ENCODE measurements at places on chromosomes 16 and 17.

- DNase-seq, result no peak
Observed at GRCh38 chr17:17181666-17182597, 24.2 kb downstream of the PLD6 start.

DNA sequence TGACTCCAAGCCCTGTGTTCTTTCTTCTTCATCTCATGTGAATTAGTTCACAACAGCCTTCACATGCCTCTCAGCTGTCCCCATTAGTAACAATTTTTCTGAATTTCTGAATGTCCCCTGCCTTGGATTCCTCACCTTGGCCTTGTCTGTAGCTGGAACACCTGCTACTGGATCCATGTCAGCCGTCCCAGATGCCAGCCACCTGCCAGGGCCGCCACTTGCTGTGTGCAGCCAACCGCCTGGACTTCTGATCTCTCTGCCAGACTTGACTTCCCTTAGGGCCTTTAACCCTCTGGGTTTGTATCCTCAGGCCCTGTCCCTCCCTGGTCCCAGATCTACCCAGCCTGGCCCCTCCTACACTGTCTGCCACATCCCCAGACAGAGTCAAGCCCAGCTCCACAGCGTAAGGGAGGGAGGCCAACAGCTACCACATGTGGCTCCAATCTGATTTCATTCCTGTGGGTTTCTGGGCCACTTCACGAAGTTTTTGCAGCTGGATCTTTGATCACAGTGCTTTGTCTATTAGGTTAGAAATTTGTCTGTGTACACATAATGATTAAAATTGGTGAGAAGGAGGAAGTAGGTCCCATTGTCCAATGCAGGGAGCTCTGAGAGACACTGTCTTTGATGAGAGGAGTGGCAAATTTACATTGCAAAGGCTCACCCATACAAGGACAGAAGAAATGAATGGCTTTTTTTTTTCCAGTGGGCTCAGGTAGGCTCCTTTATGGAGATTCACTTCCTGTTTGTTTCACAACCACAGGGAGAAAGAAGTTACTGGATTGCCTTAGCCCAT, 15.3 kb downstream of the MPP2 start:
- DNase-seq, result no peak

DNA sequence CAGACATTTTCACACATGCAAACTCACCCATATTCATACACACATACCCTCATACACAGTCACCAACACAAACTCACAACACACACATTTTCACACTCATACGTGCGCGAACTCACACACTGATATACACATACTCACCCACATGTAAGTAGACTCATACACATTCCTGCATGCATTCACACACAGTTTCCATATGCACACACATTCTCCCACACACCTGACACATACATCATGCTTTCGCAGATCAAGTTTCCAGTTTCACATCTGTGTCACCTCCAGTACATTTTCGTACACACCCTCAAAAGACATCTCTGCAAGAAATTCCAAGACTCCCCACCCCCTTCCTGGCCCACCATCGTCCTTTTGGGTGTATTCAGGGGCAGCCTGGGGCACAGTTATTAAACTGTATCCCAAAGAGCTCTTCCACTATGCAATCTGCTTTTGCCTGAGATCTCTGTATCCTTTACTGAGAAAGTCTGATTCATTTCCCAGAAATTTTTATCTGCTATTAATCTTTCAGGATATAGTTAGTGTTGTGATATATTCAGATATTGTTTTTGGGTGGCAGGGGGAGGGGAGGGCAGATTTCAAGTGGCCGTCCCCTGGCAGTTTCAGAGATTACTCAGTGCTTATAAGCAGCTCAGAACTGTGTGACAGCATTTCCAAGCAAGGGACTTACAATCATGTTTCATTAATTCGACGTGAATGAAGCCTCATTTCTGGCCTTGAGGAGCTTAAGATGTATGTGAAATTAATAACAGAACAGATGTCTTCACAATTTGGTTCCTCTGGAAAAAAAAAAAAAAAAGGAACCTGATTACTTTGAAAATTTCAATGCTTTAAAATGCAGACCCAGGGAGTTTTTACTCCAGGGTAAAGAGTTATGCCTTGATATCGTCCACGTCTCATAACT, 35.3 kb upstream of the MMP2 start:
- DNase-seq, result no peak

GRCh38 chr16:70341600-70341999, 5.1 kb upstream of the DDX19A start:
- no peak for DNase-seq

DNA sequence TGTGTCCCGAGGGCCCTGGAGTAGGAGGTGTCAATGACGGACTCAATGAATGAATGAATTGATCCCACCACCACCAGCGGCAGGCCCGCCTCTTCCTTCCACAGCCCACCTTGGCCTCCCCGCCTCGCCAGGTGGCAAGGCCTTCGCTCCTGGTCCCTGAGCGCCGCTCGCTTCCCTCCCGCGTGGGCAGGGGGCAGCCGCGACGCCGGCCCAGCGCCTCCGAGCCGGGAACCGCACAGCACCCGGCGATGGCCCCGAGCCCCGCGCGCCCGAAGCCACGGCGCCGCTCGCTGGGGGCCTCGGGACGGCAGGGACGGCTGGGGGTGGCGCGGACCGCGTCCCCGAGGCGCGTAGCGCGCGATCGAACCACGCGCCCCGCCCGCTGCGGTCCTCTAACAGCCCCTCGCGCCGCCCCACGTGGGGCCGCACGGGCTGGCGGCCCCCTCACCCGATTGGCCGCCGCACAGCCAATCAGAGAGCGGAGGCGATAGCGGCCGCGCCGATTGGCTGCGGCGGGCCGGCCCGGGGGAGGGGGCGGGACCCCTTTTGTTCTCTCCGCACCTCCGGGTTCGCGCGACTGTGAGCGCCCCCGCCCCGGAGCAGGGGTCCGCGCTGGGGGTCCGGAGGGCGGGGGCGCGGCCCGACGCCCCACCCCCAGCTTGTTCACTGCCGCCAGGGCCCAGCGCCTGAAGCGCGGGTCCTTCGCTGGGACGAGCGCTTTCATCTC, 31.4 kb downstream of the ACTG1 start:
- DNase-seq, result peak; percentile 28

DNA sequence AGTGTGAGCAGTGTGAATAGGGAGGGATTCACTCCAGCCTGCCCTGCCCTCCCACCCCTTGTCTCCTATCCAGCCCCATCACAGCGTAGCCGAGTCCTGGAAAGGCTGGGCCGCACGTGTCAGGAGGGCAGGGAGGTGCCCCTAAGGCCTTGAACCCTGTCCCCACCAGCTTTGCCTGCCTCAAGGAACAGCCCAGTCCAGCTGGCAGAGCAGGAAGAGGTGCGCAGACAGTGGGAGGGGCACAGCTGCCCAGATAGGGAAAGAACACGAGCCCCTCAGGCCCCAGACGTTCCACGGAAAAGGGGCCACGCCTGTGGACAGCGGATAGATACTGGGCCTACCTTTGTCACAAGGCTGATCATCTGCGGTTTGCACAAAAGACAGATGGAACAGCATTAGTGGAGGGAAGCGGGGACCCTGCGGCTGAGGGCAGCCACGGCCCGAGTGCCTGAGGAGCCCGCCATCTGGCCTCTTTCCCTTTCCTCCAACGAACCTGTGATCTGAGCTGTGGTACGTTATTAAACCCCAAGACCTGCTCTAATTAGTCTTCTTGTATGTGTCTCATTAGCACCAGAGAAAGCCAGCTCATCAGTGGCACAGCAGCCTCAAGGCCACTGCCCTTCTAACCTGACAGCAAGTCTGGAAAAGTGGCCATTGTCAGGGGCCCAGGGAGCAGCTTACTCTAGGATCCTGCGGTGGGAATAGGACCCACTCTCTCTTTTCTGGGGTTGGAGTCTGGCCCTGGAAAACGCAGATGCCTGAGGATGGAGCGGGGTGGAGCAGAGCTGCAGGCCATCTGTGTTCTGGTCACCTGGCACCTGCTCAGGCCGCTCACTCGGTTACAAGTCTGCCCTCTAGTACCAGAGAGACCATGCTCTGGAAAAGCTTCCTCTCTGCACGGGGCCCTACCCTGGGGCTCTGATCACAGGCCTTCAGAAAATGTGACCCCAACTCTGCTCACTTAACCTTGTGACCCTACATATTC, 16.3 kb downstream of the MPP3 start:
- DNase-seq, result no peak

DNA sequence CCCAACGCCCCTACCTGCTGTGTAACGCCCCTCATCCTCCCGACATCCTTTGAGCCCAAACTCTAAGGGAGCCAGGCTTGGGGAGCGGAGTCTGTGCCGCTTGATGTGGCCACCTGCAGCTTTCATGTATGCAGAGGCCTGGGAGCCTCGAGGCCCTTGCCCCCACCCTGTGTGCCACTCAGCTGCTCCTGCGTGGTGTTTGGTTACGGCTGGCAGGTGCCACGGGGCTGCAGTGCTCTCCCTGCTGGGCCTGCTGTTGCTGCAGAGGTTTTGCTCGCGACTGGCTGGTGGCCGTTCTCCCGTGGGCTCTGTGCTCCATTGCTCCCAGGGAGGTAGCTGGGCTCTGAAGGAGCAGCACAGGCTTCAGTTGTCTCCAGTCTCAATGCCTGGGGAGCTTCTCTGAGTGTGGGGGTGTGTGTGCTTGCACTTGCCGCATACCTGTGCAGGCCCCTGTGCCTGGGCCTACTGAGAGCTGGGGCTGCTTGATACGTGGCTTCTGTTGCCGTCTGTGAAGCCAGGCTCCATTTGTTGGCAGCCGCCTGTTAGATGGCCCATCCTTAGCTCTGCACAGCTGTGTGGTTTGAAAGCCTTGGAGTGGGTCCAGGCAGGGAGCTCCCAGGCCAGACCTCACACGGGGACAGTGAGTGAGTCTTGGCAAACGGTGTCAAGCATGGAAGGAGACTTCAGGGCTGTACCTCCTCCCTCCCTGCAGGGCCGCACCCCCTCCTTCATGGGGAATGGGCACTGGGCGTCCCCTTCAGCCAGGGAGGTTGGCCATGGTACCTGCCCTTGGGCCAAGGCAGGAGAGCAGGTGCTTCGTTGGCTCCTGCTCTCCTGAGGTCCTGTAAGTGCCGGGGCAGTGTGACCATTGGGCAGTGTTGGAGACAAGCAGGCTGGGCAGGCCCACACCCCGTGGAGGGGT, 47.2 kb downstream of the PDPK1 start:
- DNase-seq, result no peak

GRCh38 chr16:84228256-84228838, 11.5 kb downstream of the KCNG4 start:
- no peak for DNase-seq
